AG09319 (cell line): ENCODE measurements at places on chromosomes 13 and 19.

- no peak for DNase-seq
Measured at GRCh38 chr19:43618921-43619261, 538 bp downstream of the ZNF428 start.

DNA sequence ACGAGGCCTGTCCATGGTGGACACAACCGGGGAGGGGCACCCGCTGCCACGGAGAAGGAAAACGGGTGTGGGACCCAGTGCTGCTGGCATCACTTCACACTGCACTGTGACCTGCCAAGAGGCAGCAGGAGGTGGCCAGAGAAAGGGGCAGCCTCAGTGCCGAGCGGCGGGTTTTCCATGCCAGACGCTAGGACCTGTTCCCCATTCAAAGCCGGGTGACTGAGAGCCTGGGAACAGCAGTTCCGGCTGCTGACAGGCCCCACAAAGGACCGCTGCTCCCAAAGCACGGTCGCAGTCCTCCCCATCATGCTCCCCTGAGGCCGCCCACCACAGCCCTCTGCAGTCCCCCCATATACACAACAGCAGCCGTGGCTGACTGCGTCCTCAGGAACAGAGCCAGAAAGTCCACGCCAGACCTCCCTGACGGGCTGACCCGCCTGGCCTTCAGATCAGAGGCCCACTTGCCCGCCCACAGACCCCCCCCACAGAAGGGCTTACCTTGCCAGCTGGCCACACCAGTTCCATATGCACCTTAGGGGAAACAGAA lies 5.4 kb downstream of the AKAP8 start:
- no peak for DNase-seq

DNA sequence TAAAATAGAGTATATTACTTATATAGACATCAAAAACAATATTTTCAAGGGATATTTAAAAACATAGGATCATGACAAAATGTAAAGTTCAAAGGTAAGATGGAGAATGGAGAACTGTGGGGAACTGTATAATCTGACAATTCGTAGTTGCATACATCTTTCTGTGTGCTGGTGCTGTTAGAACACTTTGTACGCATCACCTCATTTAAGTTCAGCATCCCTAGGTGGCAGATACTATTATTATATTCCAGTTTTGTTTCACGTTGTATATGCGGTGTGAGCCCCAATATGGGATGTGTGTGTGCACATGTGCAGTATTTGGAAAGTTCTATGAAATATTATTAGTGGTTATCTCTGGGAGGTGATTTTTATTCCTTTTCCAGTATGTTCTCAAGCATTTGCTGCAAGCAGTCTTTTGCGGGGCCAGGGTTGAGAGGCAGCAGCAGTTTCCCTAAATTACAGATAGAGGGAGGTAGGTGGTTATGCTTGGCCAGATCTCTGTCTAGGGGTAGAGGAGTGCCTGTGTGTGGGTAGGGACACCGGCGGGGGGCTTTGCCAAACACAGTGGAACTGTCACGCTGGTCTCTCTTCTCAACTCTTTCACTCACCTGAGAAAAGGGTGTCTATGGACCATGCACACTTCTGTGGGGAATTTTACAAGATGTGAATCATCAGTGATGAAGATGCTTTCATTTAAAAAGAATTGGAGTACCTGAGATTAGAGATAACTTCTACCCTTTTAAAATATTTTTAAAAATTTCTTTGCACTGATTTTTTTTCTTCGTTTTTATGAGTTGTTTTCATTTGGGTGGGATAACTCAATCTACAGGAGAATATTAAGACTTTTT lies 55.6 kb upstream of the ALOX5AP start:
- DNase-seq, result peak; percentile 5

DNA sequence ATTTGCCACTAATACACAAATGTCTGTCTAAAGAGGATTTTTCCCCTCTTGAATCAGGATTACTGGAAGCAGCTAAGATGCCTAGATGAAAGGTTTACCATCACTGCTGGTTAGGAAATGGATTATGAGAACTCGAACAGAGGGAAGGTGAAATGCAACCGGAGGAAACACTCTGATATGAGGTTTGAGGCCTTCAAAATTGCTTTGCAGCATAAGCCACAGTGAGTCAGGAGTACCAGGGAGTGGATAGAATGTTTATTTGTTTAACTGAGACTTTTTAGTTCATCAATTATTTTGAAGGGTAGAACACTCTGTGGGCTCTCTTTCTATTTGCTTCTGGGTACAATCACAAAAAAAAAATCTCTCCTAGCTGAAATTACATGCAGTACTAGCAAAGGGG lies 18.1 kb downstream of the CDADC1 start:
- no peak for DNase-seq

- DNase-seq, result no peak
Measured at GRCh38 chr13:112464720-112465119, 88.6 kb downstream of the SPACA7 start.

GRCh38 chr13:106381091-106381490 lies 154.4 kb downstream of the EFNB2 start:
- DNase-seq, result no peak

GRCh38 chr13:107678075-107678689 lies 537.2 kb downstream of the LIG4 start:
- no peak for DNase-seq

- DNase-seq, result no peak
Measured at GRCh38 chr19:48274173-48274572, 4.3 kb downstream of the ZNF114 start.

DNA sequence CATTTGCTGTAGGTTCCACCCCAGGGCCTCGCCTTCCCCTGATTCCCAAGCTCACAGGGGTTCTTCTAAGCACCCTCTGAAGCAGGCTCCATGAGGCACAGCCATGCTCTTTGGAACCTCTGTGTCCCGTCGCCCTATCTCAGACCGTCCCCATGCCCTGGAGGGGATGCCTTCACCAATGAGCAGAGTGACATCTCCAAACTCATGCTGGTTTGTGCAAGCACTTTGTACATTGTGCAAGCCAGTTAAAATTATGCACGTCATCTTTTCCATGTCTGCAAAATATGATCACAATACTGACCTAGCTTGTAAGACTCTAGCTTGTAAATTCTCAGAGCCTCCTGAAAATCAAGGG lies 46.5 kb upstream of the RAP2A start:
- no peak for DNase-seq

GRCh38 chr13:98839856-98840769 lies 87.6 kb upstream of the SLC15A1 start:
- no peak for DNase-seq

DNA sequence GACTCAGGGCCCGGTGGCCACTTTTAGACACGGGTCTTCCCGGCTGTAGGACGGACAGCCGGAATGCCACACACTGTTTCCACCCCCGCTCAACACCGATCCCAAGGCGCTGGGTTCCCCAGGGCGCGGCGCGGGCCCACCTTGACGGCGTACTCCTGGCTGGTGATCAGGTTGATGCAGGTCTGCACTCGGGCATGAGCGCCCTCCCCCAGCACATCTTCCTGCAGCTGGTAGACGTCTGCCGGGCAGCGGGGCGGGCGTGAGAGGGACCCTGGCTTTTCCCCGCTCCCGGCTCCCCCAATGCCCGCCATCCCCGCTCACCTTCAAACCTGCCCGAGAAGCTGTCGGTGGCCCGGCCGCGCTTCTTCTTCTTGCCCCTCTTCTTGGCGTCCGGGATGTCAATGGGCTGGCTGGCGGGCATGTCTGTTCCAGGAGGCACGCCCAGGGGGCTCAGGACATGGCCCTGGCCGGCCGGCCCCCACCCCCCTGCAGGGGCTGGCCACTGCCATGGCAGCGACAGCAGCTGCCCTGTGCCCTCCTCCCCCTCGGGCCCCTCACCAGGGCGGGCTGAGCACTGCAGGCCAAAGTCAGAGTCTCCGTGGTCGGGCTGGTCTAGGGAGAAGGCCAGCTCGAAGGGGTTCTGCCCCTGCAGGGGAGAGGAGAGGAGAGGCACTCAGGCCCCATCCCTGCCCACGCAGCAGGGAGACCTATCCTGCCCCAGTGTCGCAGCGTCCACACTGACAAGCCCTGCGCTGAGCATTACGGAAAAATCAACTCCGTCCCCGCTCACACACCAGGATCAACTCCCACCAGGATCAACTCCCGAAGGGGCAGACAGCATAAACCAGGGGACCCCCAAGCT lies 4.8 kb downstream of the MKNK2 start:
- no peak for DNase-seq

DNA sequence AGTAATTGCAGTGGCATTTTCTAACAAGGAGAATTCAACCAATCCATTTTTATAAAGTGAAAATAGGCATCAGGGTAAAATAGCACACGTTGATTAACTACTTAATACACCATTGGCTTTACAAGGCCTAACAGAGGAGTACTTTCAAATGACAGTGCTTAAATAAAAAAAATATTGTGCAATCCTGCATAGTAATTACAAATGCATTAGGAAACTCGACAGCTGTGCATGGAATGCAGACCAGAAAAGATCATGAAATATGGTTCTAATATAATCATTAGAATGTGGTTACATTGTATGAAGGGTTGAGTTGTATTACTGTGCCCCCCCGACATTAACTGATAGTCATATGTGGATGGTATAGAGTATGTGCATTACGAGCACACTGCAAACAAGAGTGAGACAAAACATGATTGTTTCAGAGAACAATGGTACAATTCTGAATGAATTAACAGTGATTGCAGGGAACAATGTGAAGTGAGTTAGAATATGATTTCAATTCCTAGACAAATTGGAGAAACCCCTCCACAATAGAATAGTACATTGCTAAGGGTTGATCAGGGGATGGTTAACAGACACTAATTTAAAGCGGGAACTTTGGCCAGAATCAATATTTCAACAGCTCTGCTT lies 270.6 kb downstream of the GPC5 start:
- no peak for DNase-seq

GRCh38 chr19:14471436-14472187 lies 3.5 kb downstream of the PTGER1 start:
- DNase-seq, result no peak

GRCh38 chr13:108304170-108305016 lies 34.9 kb downstream of the TNFSF13B start:
- DNase-seq, result no peak

GRCh38 chr13:57799624-57800023 lies 168.1 kb downstream of the PCDH17 start:
- no peak for DNase-seq

DNA sequence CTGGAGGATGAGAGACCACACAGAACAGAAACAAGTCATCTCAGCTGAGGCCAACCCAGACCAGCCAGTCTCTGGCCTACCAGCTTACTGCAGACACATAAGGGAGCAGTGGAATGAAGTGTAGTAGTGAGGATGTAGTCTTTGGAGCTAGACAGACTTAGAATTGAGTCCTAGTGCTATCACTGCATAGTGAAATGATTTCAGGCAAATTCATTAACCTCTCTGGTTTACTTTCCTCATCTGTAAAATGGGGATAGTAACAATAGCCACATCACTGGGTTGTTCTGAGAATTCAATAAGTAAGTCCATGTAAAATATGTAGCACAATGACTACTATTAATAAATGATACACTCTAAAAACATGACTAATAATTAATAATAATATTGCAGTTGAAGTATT lies 383.8 kb downstream of the DLEU7 start:
- DNase-seq, result no peak

GRCh38 chr19:16612636-16613035 lies 15.4 kb downstream of the MED26 start:
- no peak for DNase-seq

GRCh38 chr13:94712287-94712811 lies at the start of gene SOX21:
SOX21 (minus strand) TSS chr13:94712545; CDS start chr13:94712049, 496 bp downstream.
- DNase-seq, result no peak

GRCh38 chr13:51614350-51614786 lies 30.1 kb downstream of the WDFY2 start:
- no peak for DNase-seq

DNA sequence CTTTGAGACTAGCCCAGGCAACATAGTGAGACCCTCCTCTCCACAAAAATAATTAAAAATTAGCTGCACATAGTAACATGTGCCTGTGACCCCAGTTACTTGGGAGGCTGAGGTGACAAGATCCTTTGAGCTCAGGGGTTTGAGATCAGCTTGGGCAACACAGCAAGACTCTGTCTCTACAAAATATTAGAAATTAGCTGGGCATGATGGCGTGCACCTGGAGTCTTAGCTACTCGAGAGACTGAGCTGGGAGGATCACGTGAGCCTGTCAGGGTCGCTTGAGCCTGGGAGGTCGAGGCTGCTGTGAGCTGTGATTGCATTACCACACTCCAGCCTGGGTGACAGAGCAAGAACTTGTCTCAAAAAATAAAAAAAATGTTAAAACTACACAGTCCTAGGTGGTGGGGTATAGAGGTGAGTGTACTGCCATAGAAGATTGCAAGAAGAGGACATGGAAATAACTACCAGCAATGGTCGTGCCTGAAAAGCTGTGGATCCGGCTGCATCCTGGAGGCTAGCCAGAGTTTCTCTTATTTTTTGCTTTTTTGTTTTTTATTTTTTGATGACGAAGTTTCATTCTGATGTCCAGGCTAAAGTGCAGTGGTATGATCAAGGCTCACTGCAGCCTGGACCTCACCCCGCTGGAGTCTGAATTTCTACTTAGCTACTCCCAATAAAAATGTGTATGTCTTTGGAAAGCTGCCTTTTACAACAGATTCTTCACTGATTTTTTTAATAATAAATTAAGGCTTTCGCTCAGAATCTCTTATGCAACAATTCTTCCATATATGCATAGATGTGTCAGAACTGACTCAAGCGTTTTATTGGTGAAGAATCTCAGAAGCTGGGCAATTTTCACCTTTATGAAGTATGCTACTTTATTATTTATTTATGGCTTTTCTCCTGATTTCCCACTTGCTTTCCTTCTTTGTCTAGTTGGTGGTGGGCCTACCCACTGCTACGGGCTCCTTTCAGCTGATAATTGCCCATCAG lies 393.8 kb downstream of the TSHZ3 start:
- DNase-seq, result no peak

- DNase-seq, result no peak
Measured at GRCh38 chr13:107421951-107422350, 793.4 kb downstream of the LIG4 start.

- no peak for DNase-seq
Measured at GRCh38 chr13:35499196-35499662, 22.7 kb upstream of the MAB21L1 start.

DNA sequence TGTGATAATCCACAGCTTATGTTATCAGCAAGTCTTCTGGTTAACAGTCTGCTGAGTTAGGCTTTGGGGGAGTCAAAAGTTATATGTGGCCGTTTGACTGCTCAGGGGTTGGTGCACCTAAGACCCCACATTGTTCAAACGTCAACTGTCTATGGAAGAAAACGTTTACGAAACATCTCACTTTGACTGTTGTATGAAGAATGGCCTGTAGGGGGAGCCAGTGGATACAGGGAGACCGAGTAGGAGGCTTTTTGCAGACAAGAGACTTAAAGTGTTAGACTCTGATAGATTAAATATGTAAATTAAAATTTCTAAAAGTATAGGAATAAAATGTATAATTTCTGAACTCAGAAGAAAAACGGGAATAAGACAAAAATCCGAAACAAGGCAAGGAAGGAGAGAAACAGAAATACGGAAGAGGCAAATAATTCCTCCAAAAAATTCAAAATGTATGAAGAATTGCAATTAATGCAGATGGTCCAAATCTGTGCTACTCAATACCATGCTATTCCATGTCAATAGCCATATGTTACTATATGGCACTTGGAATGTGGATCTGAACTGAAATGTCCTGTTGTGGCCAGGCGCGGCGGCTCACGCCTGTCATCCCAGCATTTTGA lies 37.8 kb downstream of the TNFSF14 start:
- peak; percentile 40 for DNase-seq
